T follicular helper cell (primary cell): ENCODE measurements at places on chromosomes 2 and 18.

GRCh38 chr2:237530472-237531433 lies 35.6 kb upstream of the PRLH start:
- DNase-seq: no peak

- DNase-seq: no peak
Observed at GRCh38 chr2:154623819-154624218, 74.7 kb upstream of the KCNJ3 start.

DNA sequence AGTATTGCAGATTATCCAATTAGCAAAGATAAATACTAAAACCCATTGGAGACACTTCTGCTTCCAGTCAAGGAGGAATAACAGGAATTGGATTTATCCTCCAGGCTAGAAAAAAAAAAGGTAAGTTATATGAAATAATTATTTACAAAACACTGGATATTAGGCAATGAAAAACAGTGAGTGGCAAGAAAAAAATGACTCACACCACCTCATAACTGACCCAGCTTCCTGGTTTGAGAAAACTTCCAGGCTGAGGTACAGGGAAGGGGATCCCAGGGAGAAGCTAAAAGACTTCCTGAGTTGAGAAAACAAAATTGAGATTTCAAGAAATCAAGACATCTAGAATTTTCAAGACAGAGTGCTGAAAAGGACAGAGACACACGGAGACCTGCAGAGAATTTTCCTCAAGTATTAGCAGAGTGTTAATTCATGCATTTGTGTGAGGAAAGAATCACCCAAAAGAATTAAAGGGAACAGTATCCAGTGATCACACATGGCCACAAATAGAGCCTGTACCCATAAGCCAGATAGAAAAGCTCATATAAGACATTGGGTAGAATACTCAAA lies 17.4 kb downstream of the SRD5A2 start:
- DNase-seq: no peak

- DNase-seq: no peak
Observed at GRCh38 chr2:4937550-4937949, 754.6 kb upstream of the SOX11 start.

- no peak for DNase-seq
Observed at GRCh38 chr18:9861157-9861556, 24.6 kb upstream of the TXNDC2 start.
